T-helper 1 cell (primary cell): ENCODE measurements at places on chromosomes 4 and X.

GRCh38 chrX:13898603-13899002 lies 81.7 kb upstream of the GPM6B start:
- DNase-seq = no peak

- no peak for DNase-seq
Measured at GRCh38 chr4:94285666-94286065, 57.0 kb downstream of the HPGDS start.

- no peak for DNase-seq
Measured at GRCh38 chr4:88836216-88836615, 138.6 kb upstream of the NAP1L5 start.

GRCh38 chr4:144410230-144410783 lies 235.6 kb upstream of the HHIP start:
- no peak for DNase-seq

DNA sequence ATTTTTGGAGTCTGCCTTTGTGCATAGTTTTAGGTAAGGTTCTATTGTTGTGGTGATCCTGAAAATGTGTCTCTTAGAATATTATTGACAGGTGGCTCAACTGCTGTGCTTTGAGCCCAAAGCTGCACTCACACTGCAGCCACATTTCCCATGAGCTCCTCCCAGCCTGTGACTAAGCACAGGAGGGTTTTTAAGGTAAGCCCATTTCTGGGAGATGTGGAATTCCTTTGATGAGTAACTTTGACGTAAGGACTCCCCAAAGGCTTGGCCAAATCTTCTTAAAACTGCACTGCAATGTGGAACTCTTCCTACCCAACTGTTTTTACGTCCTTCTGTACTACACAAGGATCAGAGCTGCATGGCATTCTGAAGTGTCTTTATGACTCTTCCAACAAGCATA lies 20.0 kb upstream of the TMPRSS11A start:
- no peak for DNase-seq

GRCh38 chr4:106315476-106315967 lies 487 bp downstream of the TBCK start:
- DNase-seq = peak; percentile 33
